Stimulated activated CD4-positive, alpha-beta T cell treated with anti-CD3 and anti-CD28 coated beads, Interleukin-15, amount 100 ng/mL, for 24 hours (primary cell): ENCODE measurements at places on chromosomes 7 and 10.

DNA sequence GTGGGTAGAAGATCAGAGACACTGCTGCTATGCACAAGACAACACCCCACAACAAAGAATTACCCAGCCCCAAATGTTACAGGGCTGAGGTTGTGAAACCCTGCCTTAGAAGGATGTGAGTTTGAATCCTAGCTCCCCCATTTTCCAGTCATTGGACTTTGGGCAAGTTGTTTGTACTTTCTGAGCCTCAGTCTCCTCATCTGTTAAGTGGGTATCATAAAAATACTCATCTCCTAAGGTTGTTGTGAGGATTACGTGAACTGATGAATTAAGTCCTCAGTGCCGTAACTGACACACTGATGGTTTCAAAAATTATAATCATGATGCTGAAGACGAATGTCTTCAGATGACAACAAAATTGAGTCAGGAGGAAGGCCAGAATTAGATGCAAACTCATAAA lies 30.3 kb downstream of the RHOBTB1 start:
- DNase-seq = no peak

DNA sequence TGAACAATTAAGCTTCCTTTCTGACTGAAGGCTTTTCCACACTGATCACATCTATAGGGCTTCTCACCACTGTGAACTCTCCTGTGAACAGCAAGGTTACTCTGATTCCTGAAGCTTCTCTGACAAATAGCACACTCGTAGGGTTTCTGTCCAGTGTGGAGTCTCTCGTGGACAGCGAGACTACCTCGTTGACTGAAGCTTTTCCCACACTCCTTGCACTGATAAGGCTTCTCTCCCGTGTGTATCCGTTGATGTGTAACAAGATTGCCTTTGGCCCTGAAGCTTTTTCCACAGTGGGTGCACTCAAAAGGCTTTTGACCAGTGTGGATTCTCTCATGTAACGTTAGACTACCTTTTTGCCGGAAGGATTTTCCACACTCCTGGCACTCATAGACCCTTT lies 4.4 kb downstream of the ZNF32 start:
- DNase-seq = no peak

GRCh38 chr10:124026589-124026939 lies 66.8 kb downstream of the CHST15 start:
- DNase-seq = no peak

GRCh38 chr10:51422311-51423120 lies 276.9 kb downstream of the CSTF2T start:
- DNase-seq = peak; percentile 39

GRCh38 chr10:30973737-30974136 lies 57.9 kb downstream of the ZNF438 start:
- no peak for DNase-seq

DNA sequence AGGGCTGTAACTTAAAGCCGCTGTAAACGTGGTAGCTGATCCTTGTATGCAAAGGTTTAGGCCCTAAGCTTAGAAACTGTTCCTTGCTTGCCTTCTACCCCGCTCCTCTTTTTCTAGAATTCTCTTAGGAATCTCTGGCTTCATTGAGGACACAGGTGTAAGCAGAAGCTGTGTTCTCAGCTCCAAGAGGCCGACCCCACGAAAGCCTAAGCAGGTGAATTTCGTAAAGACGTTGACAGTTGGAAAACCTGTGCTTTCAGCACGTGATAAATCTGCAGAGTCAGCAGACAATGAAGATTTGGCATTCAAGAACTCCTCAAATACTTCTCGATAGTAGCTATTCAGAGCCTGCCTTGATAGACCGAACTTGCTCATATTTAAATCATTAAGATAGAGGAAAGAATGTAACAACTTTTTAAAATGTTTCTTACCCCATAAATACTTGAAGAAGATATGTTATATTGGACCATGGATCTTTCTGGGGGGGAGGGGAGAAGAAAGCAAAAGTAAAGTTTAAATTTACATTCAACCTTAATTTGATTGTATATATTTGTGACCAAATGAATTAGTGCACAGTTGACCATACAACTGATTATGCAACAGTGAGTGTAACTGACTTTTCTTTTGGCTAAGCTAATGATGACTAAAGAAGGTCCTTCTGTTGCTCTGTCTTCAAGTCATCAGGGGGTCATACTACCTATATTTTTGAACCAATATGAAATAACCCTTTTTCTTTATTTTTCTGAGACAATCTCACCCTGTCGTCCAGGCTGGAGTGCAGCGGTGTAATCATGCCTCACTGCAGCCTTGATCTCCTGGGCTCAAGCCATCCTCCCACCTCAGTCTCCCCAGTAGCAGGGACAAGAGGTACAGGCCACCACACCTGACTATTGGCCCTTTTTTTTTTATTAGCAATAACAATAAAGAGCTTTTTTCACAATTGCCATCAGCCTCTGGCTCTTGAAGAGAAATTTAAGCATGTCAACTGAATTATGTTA lies 1.2 kb upstream of the GDI2 start:
- DNase-seq = no peak

GRCh38 chr7:87144173-87144657 lies 8.0 kb upstream of the DMTF1 start:
- DNase-seq = no peak
